ENCODE measurements at places on chromosomes 5 and 9.

DNA sequence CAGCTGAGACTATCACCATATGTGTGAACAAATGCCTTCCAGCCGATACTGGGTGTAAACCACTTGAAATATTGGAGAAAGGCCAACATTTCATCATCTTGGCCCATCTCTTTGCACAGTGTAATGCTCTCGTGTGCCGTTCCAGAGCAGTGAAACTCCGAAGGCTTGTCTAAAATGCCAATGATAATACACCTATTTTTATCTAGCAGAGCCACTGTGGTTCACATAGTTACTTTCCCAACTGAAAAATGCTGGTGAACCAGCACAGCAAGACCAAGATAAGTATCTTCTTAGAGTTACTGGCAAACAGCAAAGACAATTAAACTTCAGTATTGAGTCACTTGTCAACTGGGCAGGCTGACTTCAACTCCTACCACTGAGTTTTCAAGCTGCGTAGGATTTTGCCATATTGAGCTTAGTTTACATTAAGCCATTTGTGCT lies 379.9 kb upstream of the ACTBL2 start:
- DNase-seq: no peak

GRCh38 chr9:131754846-131755245 lies 15.0 kb upstream of the RAPGEF1 start:
- DNase-seq: no peak

DNA sequence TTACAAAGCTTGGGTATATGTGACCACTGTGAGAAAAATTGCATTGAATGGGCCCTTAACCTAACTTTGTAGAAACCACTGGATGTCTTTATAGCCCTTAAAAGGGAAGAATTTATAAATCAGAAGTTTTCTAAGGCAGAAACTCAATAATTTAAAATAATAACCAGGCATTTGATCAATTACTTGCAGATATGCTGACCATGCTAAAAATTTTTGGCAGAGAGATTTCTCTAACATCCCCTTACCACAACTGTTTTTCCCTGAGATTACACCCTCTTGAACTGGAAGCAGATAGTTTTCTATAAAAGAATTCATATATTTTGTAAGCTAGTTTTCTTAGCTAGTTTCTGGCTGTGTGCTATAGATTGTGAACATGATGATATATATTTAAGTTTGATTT lies 428.3 kb downstream of the KIF4B start:
- DNase-seq: no peak

DNA sequence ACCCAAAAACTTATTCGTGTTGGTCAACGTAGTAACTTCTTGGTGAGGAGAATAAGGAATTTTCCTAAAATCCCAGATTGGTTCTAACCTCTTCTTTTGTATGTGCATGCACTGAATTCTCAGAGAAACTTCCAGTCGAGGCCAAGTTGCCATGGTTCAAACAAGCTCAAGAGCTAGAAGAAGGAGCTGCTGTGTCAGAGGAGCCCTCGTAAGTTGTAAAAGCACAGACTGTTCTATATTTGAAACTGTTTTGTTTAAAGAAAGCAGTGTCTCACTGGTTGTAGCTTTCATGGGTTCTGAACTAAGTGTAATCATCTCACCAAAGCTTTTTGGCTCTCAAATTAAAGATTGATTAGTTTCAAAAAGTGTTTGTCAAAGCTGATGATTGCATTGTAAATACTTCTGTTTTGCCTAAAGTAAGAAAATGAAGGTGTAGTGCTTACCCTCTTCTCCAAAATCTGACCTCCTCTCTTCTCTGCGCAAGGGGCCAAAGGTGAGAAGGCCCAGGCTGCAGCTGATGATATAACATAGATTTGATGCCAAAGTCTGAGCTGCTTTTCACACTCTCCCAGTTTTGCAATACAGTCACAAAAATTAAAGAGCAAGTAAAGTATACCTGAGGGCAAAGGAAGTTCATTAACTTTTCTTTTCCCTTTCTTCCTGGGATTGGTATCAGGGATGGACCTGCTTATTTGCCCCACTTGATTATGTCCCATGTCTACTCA lies 210.8 kb downstream of the ADAMTSL1 start:
- no peak for DNase-seq

DNA sequence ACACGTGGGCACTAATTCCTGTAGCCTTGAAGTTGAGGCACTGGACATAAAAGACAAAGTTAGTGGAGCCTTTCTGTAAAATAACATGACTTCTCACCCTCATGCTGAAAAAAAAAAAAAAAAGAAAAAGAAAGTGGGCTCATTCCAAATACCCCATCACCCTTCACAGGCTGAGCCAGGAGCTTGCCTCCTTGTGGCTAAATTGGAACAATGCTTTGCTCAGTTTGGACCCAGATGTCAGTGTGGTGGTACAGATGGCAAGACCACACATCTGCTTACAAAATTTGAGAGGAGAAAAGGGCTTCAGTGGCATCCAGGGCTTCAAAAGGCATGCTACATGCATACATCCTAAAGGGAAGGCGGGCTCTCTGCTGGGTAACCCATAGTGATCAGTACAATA lies 342.8 kb downstream of the EBF1 start:
- no peak for DNase-seq

DNA sequence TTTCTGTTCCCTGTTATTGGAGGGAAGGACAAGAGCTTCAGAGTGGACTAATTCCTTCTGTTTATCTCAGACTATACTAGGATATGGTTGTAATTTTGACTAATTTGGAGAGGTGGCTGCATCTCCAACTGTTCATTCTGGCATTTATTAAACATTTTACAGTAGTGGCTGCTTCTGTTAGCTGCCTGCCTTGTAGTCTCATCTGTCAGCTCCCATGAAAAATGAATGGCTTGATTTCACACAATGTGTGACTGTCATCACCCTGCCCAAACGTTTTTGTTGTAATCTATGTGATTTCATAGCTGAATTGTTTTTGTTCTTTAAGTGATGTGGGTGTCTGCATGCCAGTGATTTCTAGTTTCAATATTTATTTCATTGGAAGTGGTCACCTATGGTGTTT lies 459.4 kb upstream of the PTPRD start:
- no peak for DNase-seq

DNA sequence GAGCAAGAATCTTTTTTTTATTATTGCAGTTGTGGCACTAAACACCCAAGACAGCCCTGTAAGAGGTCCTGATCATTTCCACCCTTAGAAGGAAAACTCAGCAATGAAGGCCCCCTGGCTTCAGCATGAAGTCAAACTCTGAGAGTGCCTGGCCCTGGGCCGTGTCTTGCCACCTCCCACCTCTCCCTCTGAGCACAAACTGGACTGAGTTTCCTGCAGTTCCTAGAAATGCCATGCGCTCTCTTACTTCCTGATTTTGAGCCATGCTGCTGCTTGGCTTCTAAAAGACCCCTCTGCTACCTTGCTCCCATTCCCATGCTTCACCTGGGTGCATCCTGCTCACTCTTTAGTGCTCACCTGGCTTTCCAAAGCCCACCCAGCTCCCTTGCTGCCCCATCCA lies 140.4 kb upstream of the KLF9 start:
- no peak for DNase-seq

- DNase-seq: no peak
Measured at GRCh38 chr9:121589986-121590385, 61.4 kb upstream of the DAB2IP start.

DNA sequence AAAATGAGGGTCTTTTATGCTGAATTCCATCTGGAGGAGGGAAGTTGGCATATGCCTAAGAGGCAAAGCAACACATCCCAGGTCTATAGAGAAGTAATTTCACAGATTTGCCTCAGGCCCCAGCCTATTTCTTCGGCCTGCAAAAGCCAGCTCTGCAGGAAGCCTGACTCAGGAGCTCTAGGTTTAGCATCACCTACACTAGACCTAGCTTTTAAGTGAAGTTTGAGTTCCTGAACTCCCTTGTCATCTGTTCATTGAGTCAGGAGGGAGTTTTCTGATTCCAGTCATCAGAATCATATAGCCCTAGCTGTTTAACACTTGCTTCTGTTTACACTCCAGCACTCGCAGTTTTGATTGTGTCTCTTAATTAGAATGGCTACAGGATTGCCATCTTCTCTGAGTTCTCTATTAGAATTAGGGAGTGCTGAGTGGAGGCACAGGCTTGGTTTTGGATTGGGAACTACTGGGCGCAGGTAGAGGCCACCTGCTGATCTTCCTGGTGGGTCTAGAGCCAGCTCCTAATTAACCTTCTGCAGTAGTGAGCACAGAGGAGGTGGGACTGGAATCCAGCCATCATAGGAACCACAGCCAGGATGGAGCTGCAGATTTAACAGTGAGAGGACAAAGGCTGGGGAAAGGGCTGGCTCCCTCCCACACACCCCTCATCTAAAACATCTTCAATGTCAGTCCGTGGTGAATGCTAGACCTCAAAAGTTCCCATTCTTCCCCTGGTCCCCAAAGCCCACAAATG lies 179.5 kb downstream of the TRIO start:
- no peak for DNase-seq

- no peak for DNase-seq
Measured at GRCh38 chr5:119873611-119874010, 244.3 kb downstream of the FAM170A start.

GRCh38 chr9:7921545-7922197 lies 122.1 kb upstream of the DMAC1 start:
- no peak for DNase-seq

- no peak for DNase-seq
Measured at GRCh38 chr5:126046846-126047571, 376.2 kb upstream of the GRAMD2B start.

- no peak for DNase-seq
Measured at GRCh38 chr5:133120156-133120750, 68.4 kb downstream of the HSPA4 start.

GRCh38 chr9:103266064-103266463 lies 270.9 kb downstream of the CYLC2 start:
- no peak for DNase-seq

- no peak for DNase-seq
Measured at GRCh38 chr5:163447875-163448274, 10.5 kb downstream of the CCNG1 start.

DNA sequence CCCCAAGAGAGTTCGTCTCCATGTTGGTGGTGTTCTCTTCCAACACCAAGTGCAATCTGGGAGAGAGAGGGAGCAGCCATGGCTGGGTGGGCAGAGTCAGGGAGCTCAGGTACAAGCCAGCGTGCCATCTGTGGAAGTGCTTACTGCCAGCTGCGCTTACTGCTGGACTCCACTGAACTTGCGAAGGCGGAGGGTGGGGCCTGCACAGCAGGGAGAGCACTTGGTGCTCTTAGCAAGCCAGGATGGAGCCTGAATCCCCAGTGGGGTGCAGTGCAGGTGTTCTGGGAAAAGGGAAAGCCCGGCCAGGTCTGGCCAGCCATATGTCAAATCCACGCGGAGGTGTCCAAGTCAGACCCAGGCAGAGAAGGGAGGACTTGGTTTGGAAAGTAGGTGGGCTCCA lies 142.0 kb downstream of the FANCC start:
- DNase-seq: no peak

DNA sequence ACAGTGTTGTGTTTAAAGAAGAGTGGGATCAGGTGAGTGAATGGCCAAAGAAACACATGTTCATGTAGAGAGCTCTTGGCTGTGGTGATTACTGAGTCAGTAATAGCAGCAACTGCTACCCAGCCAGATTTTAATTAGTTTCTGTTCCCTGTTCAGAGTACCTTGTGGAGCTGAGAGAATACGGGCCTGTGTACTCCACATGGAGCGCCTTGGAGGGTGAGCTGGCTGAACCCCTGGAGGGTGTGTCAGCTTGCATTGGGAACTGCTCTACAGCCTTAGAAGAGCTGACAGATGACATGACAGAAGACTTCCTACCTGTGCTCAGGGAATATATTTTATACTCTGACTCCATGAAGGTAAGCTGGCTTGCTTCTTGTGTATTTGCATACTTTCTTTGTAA lies 52.3 kb downstream of the SLC46A2 start:
- no peak for DNase-seq

DNA sequence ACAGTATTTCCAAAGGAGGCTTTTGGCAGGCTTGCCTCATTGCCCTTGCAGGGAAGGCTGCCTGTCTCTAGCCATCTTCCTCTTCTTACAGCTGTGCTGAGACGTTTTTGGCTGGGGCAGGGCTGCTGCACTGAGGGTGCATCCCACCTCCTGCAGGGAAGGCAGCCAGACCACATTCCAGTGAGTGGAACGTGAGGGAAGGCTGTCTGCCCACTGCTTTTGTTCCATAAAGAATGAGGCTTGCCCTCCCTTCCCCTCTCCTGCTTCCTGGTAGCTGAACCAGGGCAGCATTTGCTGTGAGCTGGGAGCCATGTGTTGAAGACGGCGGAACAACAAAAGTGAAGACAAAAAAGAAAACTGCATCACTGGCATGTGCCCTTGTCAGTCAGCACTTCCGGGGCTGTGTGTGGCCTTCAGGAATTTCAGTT lies 16.8 kb downstream of the MGAT1 start:
- no peak for DNase-seq
